ENCODE measurements at places on chromosomes 4 and X.

- DNase-seq = no peak
These were observed 8.0 kb upstream of the FGFRL1 start for GRCh38 chr4:1003271-1004070.

DNA sequence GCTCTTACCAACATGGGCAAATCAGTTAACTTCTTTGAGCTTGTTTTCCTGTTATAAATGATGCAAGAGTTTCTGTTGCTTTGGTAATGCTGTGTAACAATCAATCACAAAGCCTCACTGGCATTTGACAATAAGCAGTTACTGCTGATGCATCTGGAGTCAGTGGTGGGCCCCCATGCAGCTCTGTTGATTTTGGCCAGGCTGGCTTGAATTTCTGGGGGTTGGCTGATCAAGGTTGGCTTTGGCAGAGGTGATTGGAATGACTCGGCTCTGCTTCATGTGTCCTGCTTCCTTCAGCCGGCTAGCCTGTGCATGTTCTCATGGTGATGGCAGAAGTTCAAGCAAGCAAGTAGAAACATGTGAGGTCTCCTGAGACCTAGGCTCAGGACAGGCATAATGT, 90.4 kb downstream of the PHEX start:
- peak; percentile 41 for DNase-seq

- DNase-seq = no peak
These were observed 1504.5 kb upstream of the PCDH10 start for GRCh38 chr4:131644619-131645018.

DNA sequence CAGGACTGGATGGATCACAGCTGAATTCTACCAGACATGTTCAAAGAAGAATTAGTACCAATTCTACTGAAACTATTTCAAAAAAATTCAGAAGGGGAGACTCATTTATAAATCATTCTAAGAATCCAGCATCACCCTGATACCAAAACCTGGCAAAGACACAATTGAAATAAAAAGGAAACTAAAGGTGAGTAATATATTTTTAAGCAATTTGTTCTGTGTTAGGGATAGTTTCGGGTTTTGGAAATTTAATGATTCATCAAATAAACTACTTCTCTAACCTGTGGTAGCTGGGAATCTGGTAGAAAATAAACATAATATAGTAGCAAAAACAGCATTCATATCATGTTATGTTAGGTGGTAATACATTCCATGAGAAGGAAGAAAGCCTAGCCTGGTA, 662.2 kb upstream of the BOD1L1 start:
- DNase-seq = no peak

DNA sequence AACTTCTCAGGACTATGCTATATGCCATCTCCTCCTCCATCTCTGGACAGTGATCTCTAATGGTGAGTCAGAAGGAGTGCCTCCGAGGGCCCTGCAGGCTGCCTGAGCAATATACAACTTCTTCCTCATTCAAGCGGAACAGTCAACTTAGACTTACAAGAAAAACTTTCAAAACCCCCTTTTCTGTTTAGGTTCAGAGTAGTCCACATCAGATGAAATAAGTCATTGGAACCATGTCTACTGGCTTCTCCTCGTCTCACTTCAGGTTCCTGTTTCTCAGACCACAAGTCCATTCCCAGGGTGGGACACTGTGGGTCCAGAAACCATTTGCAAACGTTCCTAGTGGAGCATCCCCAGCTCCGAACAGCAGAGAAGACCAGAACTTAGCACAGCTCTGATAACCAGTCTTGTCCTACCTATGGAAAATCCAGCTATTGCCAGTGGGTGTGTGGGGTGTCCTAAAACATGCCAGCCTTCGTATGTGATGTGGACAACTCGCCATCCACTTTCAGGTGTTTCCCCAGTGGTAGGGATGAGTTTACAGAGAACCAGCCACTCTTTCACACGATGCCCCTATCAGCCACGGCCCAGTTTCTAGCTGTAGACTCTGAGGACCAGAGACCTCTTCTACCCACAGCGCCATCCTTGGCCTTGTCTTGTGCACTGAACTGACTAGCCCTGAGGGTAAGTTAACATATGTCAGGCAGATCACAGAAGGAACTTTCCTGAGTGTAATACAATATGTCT, 32.7 kb upstream of the NKRF start:
- no peak for DNase-seq

- DNase-seq = no peak
These were observed 220.1 kb upstream of the STK26 start for GRCh38 chrX:131802836-131803626.

DNA sequence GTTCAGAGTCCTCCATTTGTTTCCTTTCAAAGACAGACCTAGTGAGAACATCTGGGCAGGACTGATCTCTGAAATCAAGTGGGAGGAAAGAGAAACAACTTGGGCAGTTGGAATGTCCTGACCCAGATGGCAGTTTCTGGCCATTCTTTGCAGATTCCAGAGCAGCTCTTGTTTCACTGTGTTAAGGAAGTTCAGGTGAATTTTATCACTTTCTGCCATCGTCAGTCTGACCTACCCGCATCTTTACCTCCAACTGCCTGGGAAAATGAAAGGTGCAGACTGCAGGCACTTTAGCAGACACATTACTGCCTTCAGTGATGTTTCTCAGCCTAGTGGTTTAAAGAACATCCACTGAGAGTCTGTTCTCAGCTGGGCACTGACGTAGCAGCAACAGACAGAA, 216.2 kb downstream of the CEP135 start:
- no peak for DNase-seq

- no peak for DNase-seq
These were observed 7.8 kb downstream of the INTS6L start for GRCh38 chrX:135528254-135528653.

- DNase-seq = no peak
These were observed 46.7 kb downstream of the MAOB start for GRCh38 chrX:43835559-43835958.

Measured in brain microvascular endothelial cell (primary cell).